ENCODE measurements at places on chromosomes 12 and 14. TPM values are rescaled to one million over a fixed set of nuclear protein-coding genes. Genes with fewer than 3 reads are reported as not detected.

DNA sequence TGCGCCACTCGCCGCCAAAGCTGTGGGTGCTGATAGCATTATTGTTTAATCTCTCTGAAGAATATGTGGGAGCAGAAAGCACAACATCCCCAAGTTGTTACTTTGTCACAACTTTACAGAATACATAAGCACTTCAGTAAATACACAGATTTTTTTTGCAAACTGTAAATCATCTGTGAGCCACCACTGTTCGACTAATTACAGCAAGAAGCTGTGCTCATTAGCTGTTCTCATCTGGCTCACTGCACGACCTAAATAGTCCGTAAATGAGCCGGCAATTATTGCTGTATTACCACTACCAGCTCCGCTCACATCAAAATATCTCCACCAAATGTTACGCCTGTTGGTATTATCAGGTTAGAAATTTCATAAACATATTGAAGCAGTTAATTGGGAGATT, 228.9 kb upstream of the PRKD1 start:
- peak; percentile 7 for DNase-seq

- DNase-seq: no peak
These were observed 319.8 kb downstream of the ALG10 start for GRCh38 chr12:34342048-34342447.

DNA sequence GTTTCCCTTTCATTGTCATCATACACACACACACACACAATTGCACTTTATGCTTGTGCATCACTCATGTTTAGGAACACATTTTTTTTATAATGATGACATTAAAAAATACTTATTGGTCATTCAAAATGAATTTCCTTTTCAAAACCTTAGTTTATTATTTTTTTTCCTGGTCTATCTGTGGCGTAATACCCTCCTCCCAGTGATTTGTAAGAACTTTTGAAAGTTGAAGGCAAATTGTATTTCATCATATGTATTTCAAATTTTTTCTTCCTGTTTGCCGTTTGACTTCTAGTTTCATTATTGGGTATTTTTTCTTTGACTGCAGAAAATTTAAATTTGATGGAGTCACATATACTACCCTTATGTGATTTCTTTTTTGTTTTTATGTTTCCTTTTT, 2.5 kb upstream of the LRRK2 start:
- no peak for DNase-seq

GRCh38 chr12:20440408-20440807, 72.1 kb downstream of the PDE3A start:
- DNase-seq: no peak

DNA sequence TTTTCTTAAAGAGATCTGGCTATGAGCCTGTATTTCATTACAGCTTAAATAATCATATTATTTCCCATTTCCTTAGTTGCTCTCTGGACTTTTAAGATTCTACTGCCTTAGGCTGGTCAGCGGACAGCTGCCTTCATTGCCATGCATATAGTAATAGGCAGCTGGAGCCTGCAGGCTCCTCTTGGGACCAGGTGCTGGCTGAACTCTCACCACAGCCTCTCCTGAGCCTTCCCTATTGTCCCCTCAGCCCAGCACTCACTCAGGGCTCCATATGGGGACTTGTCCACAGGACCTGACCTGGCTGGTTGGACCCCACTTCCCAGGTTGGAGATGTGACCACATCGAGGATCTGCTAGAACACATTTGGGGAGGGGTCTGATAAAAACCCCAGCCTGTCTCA, 405.4 kb downstream of the DPF3 start:
- DNase-seq: no peak

GRCh38 chr14:99081880-99082279, 190.1 kb downstream of the BCL11B start:
- DNase-seq: no peak

DNA sequence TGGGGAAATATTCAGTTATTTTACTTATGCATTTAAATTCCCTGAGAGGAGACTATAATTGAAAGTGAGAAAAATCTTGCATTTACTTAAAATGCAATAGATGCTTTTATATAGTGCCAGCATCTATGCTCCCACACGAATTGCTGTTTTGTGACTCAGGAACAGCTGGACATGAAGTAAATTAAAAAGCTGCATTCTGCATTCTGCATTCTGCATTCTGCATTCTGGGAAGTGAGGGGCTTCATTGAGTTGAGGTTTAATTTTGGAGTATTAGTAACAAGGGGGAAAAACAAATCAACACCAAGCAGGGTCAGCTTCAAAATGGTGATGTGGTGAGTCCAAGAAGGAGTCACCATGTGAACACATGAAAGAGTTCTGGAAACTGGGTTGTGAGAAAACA, 101.2 kb downstream of the C12orf50 start:
- DNase-seq: no peak

DNA sequence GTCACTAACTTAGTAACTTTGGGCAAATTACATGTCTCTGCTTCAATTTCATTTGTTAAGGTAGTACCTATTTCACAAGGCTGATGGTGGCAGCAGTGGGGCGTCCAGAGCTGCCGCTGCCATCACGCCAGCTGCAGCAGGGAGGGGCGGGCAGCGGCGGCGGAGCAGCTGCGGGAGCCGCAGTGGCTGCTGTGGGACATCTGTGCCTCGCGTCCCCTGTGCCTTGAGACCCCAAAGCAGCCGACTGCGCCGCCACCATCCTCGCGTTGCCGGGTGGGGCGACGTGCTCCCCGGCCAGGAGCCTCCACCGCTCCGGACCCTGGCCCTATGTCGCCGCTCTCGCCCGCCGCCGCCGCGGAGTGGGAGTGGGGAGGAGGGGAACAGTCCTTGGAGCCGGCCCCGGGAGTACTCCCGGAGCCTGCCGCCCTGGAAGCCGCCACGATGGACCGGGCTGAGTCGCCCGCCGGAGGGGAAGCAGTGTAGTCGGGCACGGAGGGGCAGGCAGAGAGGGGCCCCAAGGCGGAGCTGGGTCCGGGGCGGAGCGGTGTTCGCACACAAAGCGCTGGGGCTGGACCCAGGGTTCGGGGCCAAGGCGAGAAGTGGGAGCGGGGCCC, 51.4 kb downstream of the A2M start:
- peak; percentile 72 for DNase-seq

- DNase-seq: no peak
These were observed 15.3 kb downstream of the CCDC88C start for GRCh38 chr14:91402348-91402747.

GRCh38 chr12:67893022-67893580, 96.1 kb upstream of the IFNG-AS1 start:
- no peak for DNase-seq

DNA sequence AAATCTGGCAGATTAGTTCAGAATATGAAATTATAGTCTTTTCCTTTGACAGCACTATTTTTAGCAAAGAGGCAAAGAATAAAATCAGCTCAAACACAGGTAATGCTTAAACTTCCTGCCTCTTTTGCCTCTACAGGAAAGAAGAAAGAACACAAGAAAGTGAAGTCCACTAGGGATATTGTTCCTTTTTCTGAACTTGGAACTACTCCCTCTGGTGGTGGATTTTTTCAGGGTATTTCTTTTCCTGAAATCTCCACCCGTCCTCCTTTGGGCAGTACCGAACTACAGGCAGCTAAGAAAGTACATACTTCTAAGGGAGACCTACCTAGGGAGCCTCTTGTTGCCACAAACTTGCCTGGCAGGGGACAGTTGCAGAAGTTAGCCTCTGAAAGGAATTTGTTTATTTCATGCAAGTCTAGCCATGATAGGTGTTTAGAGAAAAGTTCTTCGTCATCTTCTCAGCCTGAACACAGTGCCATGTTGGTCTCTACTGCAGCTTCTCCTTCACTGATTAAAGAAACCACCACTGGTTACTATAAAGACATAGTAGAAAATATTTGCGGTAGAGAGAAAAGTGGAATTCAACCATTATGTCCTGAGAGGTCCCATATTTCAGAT, 17.4 kb downstream of the TMPO start:
- DNase-seq: no peak

- DNase-seq: no peak
These were observed 100.4 kb upstream of the PMCH start for GRCh38 chr12:102298022-102298421.

- peak; percentile 24 for DNase-seq
These were observed 15.6 kb downstream of the AGAP2 start for GRCh38 chr12:57722716-57723629.

- no peak for DNase-seq
These were observed 149.2 kb downstream of the DYRK2 start for GRCh38 chr12:67797753-67798152.

GRCh38 chr14:65141523-65141922, 39.2 kb upstream of the MAX start:
- no peak for DNase-seq

- no peak for DNase-seq
These were observed 30.4 kb downstream of the FBXO34 start for GRCh38 chr14:55301437-55302121.

- no peak for DNase-seq
These were observed 12.6 kb upstream of the PRPH start for GRCh38 chr12:49282302-49282701.

GRCh38 chr14:75206190-75206589, 29.8 kb upstream of the TMED10 start:
- no peak for DNase-seq

DNA sequence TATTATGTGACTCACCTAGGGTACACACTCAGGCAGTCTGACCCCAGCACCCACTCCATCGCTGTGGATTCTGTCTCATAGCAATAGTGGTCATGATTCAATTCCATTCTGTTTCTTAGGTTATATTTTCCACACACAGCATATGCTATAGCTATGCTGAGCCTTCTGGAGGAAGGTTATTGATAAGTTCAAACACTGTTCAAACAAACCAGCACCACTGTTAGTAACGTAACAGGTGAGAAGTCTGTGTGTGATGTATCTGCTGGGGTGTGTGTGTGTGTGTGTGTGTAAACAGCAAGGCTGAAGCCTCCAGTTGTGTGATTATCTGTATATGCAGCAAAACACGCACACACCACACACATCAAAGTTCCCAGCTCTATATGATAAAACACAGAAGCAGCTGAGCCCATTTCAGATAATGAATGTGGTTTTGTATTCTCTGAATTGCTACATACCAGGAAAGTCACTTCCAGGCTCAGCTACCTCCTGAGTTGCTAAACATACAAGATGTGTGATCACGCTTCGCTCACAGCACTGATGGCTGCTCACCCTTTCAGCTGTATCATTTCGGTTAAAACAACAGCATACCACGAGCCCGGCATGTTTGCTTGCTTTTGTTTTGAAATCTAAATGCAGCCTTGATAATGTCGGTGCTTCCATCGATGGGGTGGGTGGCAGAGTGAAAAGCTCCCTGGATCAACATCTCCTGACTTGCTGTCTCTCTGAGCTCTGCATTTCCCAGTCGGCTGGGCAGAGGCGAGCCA, 6.8 kb upstream of the SYNE3 start:
- DNase-seq: peak; percentile 47

DNA sequence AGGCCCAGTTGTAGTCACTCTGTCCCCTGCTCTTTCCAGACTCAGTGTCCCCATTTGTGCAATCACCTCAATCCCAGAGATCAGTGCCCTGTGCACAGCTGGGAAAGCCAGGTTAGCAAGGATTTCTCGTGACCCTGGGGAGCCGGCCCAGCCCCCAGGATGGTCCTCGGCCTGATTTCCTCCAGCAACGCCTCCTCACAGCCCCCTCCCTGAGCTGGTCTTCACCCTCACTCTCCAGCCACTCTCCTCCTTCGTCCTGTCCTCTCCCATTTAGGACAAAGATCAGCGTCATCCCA, 194.8 kb upstream of the C14orf180 start:
- no peak for DNase-seq

GRCh38 chr14:87566991-87567390, 426.0 kb downstream of the GALC start:
- DNase-seq: no peak

- DNase-seq: no peak
These were observed 33.7 kb upstream of the CCNT1 start for GRCh38 chr12:48750215-48750614.

- DNase-seq: no peak
These were observed 10.4 kb downstream of the ZDHHC22 start for GRCh38 chr14:77131206-77131605.

DNA sequence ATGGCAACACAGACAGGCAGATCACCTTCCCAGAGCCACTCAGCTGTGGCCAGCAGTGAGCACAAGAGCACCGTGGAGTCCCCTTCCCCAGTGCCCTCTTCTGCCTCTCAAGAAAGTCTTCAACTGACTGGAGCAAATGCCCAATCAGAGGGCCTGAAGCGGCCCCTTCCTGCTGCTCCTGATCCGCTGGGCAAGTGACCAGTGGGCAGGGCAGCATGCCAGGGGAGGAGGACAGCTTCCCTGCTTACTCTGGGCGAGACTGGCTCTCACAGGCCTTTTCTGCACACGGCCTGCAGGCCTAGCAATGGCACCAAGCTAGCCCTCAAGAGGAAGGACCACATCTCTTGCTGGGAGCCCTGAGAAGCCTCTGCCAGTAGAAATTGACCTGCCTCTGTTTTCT, 890 bp downstream of the KRT71 start:
- no peak for DNase-seq

DNA sequence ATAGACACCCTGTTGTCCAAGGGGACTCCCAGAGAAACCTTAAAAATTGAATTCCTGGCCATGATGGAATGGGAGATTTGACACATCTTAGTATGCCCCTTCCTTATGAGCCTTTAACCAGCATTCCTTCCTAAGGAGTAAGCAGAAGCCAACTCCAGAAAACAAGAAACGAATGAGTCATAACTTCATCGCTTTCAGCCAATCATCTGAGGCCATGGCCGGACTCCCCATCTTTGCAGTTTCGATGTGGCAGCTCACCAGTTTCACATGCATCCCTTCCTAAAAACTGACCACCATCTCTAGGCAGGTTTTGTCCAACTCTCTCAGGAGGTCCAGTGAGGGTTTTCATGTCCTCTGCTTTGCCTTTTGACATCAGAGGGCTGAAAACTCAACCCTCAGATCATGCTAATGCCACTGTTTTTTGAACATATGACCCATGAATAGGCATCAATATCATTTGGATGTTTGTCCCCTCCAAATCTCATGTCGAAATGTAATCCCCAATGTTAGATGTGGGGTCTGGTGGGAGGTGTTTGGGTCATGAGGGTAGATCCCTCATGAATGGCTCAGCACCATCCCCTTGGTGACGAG, 19.9 kb downstream of the DAAM1 start:
- DNase-seq: no peak

ITPR2 gene
- 172 TPM for total RNA-seq

TAS2R42 gene
- total RNA-seq: not detected

OR4L1 gene
- not detected for total RNA-seq

ESRRB gene
- total RNA-seq: not detected

SERPINA1 gene
- total RNA-seq: 43.7 TPM

TMED8 gene
- 4.7 TPM for total RNA-seq

GPR132 gene
- 11.1 TPM for total RNA-seq

ITPK1 gene
- total RNA-seq: 35.8 TPM

BCAT1 gene
- total RNA-seq: 12.1 TPM

TRHDE gene
- 4.9 TPM for total RNA-seq

FMNL3 gene
- 8.5 TPM for total RNA-seq

PRB2 gene
- total RNA-seq: not detected

RDH11 gene
- total RNA-seq: 14.2 TPM

SLC16A7 gene
- 16.3 TPM for total RNA-seq

CPNE6 gene
- total RNA-seq: not detected

RTN1 gene
- total RNA-seq: 10.6 TPM

PSEN1 gene
- total RNA-seq: 17.9 TPM

CCDC175 gene
- total RNA-seq: not detected

SMCO2 gene
- total RNA-seq: not detected

STAT6 gene
- total RNA-seq: 81.9 TPM
